ENCODE measurements at places on chromosomes 4 and X.

- no peak for DNase-seq
Measured at GRCh38 chr4:4981827-4982226, 37.4 kb downstream of the CYTL1 start.

- peak; percentile 53 for DNase-seq
Measured at GRCh38 chr4:124262211-124263179, 450.0 kb downstream of the ANKRD50 start.

DNA sequence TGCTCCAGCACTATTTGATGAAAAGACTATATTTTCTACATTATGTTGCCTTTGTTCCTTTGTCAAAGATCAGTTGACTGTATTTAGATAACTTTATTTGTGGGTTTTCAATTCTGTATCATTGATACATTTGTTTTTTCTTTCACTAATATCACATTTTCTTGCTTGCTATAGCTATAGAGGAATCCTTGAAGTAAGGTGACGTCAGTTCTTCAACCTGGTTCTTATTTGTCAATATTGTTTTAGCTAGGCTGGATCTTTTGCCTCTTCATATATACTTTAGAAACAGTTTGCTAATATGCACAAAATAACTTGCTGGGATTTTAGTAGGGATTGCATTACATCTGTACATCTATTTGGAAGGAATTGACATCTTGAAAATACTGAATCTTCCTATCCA, 21.0 kb downstream of the TECRL start:
- no peak for DNase-seq

DNA sequence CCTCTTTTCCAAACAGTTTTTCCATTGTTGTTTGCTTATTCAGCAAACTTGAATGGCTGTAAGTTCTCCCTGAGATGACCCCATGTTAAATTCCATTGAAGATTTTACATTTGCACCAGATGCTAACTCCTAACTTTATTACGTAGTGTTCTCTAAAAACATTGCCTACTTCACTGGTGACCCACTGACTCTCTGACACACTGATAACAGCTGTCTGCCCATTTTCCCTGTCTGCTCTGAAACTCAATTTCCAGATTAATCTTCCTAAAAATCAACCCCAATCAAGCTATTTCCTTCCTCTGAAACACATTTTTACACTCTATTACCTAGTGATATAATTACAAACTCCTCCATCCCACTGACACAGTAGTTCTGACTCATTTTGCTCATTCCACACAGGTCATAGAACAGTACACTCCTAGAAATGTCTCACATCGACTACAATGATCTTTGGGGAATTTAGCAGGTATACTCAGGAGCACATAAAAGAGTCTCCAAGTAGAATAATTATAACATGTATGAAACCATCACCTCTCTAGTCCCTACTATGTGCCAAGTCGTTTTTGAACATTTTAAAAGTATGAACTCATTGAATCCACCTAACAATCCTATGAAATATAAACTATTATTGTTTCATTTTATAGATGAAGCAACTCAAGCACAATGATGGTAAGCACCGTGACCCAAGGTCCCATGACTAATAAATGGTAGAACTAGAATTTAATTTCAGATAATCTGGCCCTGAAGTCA, 210.9 kb downstream of the SLIT2 start:
- DNase-seq, result no peak

DNA sequence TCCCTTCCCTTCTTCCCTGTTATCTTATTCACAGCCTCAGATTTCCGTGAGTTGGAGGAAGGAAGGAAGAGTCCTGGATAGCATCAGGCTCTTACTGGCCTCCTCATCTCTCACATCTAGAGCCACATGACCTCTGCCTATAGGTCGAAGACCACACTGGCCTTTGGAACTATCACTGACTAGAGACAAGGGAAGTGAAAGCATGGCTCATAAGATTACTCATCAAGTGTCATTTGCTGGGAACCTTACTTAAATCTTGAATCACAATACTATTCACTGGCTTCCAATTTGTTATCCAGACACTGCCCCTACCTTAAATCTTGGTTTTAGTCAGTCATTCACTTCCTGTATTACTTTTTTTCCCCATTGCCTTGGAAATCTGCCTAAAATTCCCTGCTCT, 61.6 kb upstream of the MTMR8 start:
- no peak for DNase-seq

All from SW 1271 (cell line).